ENCODE measurements at places on chromosomes 7 and 10.

GRCh38 chr7:105636982-105637381 lies 55.7 kb upstream of the EFCAB10 start:
- H3K4me3 ChIP-seq: no peak overlapping the region
- no peak for DNase-seq
- H3K36me3 ChIP-seq: peaks cover 72% of the 10 kb centered on the region

- H3K27ac ChIP-seq: no peak overlapping the region
- no peak overlapping the region for H3K4me3 ChIP-seq
- peaks cover 62% of the 10 kb centered on the region for H3K36me3 ChIP-seq
- no peaks in the 10 kb centered on the region for H3K4me1 ChIP-seq
- H3K27me3 ChIP-seq: peaks cover 7% of the 10 kb centered on the region
Observed at GRCh38 chr7:74051629-74052410, 23.8 kb downstream of the ELN start.

- no peak overlapping the region for H3K27ac ChIP-seq
- no peak for DNase-seq
- H3K36me3 ChIP-seq: no peaks in the 10 kb centered on the region
- peaks cover 18% of the 10 kb centered on the region for H3K27me3 ChIP-seq
- H3K4me3 ChIP-seq: no peak overlapping the region
Observed at GRCh38 chr10:45239642-45240041, 75.8 kb downstream of the OR13A1 start.

- no peaks in the 10 kb centered on the region for H3K36me3 ChIP-seq
- peak overlapping the region; percentile 70 for H3K4me3 ChIP-seq
- H3K27ac ChIP-seq: no peak overlapping the region
- peaks cover 37% of the 10 kb centered on the region for H3K27me3 ChIP-seq
- peaks cover 10% of the 10 kb centered on the region for H3K4me1 ChIP-seq
Observed at GRCh38 chr7:95395755-95396135, 430 bp downstream of the PON3 start.

- H3K4me3 ChIP-seq: no peak overlapping the region
Observed at GRCh38 chr10:70424320-70424719, 17.2 kb downstream of the NODAL start.

GRCh38 chr7:82506702-82507101 lies 63.1 kb upstream of the CACNA2D1 start:
- peaks cover 11% of the 10 kb centered on the region for H3K27me3 ChIP-seq
- H3K27ac ChIP-seq: no peak overlapping the region
- no peaks in the 10 kb centered on the region for H3K4me1 ChIP-seq
- no peak for DNase-seq

DNA sequence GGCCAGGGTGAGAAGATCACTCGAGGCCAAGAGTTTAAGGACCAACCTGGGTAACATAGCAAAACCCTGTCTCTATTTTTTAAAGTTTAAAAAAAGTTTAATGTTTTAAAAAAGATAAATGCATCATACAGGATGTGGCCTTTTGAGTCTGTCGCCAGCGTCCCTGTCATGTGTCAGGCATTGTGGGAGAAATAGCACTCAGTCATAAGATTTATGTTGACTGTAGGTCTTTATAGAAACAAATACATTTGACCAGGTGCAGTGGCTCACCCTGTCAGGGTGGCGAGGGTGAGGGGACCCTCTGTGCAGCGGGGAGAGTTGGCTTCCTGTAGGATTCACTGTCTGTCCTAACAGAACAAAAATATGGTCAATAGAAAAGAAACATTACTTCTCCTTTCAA lies 63.5 kb upstream of the SH2B2 start:
- DNase-seq: no peak
- no peak overlapping the region for H3K27ac ChIP-seq
- H3K4me3 ChIP-seq: no peak overlapping the region

DNA sequence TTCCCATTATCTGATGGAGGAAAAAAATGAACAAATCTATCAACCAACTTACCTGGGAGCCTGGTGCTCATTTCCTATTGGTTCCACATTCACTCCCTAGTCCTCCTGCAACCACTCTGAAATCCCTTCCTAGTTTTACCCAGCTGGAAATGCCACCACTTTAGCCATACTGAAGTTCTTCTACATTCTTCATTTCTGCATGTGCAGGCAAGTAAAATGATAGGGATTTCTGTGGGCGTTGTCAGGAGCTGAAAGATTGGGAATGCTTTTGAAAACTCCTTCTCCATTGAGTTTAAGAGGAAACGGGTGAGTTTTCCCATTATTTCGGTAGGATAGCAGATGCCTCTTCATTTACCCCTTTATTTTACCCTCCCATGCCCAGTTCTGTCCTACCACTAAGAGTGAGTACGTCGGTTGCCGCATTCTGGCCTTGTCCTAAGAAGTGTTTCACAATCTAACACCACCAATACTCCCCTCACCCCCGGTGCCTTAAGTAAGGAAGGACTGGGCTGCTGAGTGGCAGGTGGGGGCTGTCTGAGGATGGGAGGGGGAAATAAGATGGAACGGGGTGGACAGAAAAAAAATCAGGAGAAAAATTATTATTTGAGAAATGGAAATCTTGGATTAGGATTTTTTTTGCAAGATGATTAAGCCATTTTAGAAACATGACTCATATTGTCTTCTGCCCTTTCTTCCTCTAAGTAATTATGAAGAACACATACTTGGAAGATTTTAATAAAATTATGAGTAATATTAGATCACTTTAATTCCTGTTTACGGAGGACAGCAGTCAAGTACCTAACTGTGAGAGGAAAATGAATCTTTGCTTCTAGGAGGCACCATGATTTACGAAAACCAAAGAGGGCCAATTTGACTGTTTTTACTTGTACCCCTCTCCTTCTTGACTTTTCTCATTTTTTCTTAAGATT lies 13.2 kb upstream of the TAS2R60 start:
- no peaks in the 10 kb centered on the region for H3K36me3 ChIP-seq
- DNase-seq: no peak

DNA sequence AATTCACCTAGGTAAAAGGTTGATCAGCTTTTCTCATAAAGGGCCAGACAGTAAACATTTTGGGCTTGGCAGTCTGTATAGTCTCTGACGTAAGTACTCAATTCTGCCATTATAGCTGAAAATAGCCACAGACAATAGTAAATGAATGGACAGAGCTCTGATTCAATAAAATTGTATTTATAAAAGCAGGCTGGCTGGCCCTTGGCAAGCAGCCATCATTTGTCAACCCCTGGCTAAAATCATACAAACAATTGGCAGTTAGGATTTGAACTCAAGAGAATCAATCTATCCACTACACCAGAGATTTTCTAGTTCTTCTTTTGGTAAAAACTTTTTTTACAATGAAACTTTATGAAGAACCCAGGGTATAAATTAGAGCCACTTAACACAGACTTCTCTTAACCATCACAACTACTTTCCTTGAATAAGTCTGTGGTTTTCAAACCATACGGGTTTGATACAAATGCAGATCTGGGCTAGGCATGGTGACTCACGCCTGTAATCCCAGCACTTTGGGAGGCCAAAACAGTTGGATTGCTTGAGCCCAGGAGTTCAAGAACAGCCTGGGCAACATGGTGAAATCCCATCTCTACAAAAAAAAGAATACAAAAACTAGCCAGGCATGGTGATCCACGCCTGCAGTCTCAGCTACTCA lies 124.5 kb downstream of the SLC16A9 start:
- H3K36me3 ChIP-seq: no peaks in the 10 kb centered on the region
- H3K27me3 ChIP-seq: peaks cover 4% of the 10 kb centered on the region
- no peak overlapping the region for H3K27ac ChIP-seq
- H3K4me1 ChIP-seq: peaks cover under 1% of the 10 kb centered on the region
- no peak for DNase-seq

GRCh38 chr10:70575486-70575873 lies 27.1 kb downstream of the PRF1 start:
- H3K4me1 ChIP-seq: peaks cover 28% of the 10 kb centered on the region
- peak overlapping the region; percentile 34 for H3K27ac ChIP-seq
- no peak for DNase-seq
- no peak overlapping the region for H3K4me3 ChIP-seq
- no peaks in the 10 kb centered on the region for H3K27me3 ChIP-seq

DNA sequence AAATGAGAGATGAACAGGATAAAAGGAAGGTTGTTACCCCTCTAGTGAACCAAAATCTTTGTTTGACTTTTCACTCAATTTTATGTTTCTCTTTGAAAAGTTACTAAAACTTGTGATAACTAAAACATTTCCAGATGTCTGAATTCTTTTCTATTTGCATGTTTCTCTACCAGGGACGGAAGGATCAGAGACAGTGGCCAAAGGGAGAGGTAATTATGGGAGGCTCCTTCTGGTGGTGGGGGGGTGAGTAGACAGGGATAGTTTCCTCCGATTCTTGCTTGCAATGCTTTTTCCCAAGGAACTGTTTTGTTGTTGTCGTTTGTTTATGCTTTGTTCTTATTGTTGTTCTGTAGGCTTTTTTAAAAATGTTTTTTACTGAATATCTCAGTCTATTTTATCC lies 374.8 kb downstream of the INHBA start:
- DNase-seq: no peak
- no peaks in the 10 kb centered on the region for H3K4me1 ChIP-seq
- H3K27ac ChIP-seq: no peak overlapping the region
- no peaks in the 10 kb centered on the region for H3K36me3 ChIP-seq
- H3K27me3 ChIP-seq: no peaks in the 10 kb centered on the region

DNA sequence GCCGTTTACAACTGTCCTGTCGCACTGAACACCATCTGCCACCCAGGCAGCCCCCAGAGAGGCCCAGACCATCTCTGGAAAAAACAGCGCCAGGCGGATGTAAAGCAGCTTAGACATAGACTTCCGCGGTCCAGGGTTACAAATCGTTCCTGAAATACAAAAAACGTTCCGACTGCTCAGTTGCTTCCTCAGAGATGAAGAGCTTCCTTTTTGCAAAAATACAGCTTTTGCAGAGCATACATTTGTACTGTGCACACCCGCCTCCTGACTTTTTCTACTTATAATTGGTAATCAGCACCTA lies 11.4 kb downstream of the DAGLB start:
- H3K4me1 ChIP-seq: peaks cover 45% of the 10 kb centered on the region
- H3K27ac ChIP-seq: peak overlapping the region; percentile 68
- no peaks in the 10 kb centered on the region for H3K27me3 ChIP-seq
- H3K36me3 ChIP-seq: peaks cover 25% of the 10 kb centered on the region
- H3K4me3 ChIP-seq: no peak overlapping the region

DNA sequence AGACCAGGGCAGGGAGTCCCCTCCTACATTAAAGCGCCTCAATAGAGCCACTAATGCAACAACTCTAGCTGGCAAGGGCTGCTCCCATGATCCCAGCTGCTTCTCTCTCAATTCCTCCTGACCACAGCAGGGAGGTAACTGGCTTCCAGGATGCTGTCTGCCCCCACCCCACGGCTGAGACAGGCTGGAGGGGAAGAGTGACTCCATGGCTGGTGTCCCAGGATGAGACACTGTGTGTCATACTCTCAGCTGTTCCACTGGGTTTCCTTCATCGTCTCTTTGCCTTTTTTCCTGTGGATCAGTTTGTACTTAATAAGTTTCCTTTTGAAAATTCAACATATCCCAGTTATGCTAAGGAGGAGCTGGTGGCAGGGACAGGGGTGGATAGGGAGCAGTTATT lies 27.7 kb upstream of the MYH16 start:
- H3K4me3 ChIP-seq: no peak overlapping the region
- H3K4me1 ChIP-seq: no peaks in the 10 kb centered on the region
- H3K27me3 ChIP-seq: peaks cover 35% of the 10 kb centered on the region
- DNase-seq: no peak

GRCh38 chr10:60314069-60314940 lies 75.4 kb downstream of the ANK3 start:
- H3K27ac ChIP-seq: no peak overlapping the region
- H3K4me3 ChIP-seq: no peak overlapping the region
- H3K36me3 ChIP-seq: no peaks in the 10 kb centered on the region

GRCh38 chr10:18767981-18768380 lies 108.8 kb downstream of the ARL5B start:
- H3K27ac ChIP-seq: no peak overlapping the region
- no peaks in the 10 kb centered on the region for H3K36me3 ChIP-seq
- no peaks in the 10 kb centered on the region for H3K4me1 ChIP-seq
- H3K4me3 ChIP-seq: no peak overlapping the region

GRCh38 chr10:110918643-110919348 lies at the start of gene BBIP1:
BBIP1 (minus strand) TSS chr10:110919180; CDS start chr10:110918157, 1,023 bp downstream.
- H3K4me1 ChIP-seq: peaks cover 61% of the 10 kb centered on the region
- H3K27ac ChIP-seq: peak within 1 kb of the TSS; percentile 99
- peak within 1 kb of the TSS; percentile 82 for H3K4me3 ChIP-seq
- no peaks in the 10 kb centered on the region for H3K27me3 ChIP-seq
- no peak for DNase-seq

DNA sequence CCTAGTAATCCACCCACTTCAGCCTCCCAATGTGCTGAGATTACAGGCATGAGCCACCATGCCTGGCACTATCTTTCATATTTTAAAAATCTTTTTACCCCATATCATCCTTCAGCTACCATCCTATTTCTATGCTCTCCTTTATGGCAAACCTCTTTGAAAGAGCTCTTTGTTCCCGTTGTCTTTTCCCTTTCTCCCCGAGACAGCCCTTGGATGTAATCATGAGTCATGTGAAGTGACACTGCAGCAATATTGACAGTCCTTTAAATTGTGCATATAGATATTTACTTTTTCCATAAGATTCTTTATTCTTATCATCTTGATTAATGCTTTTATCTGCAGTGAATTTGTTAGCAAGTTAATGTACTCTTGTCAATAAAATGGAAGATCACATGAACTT lies 286.6 kb downstream of the ANKRD7 start:
- no peaks in the 10 kb centered on the region for H3K27me3 ChIP-seq
- H3K4me1 ChIP-seq: no peaks in the 10 kb centered on the region
- no peak overlapping the region for H3K4me3 ChIP-seq
- H3K36me3 ChIP-seq: no peaks in the 10 kb centered on the region
- no peak for DNase-seq

- H3K27me3 ChIP-seq: no peaks in the 10 kb centered on the region
- no peaks in the 10 kb centered on the region for H3K36me3 ChIP-seq
- DNase-seq: no peak
- H3K4me3 ChIP-seq: no peak overlapping the region
- no peaks in the 10 kb centered on the region for H3K4me1 ChIP-seq
Observed at GRCh38 chr10:9508606-9509005, 1454.1 kb downstream of the GATA3 start.

DNA sequence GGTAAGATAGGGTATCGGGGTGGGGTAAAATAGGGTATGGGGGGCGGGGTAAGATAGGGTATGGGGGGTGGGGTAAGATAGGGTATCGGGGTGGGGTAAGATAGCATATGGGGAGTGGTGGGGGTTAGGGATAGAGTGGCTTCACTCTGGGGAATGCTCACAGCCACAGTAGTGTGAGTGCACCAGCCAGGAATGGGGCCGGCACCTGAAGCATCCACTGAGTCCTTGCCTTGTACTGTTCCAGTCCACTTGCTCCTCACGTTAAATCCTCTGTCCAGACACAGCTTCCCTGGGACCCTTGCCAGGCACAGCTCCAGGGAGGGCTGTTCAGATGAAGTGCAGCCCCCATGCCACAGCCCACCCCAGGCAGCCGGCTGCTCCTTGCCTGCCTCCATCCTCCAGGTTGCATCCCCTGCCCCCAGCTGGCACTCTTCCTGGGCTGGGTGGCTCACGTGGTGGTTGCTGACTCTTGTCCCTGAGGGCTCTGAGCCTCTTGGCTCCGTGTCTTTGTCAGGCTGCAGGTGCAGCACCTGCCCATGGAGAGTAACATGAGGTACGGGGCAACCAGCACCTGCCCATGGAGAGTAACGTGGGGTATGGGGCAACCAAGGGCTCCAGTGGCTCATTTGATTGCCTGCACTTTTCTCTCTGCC lies 268.4 kb downstream of the TCERG1L start:
- peaks cover 42% of the 10 kb centered on the region for H3K27me3 ChIP-seq
- H3K4me1 ChIP-seq: no peaks in the 10 kb centered on the region
- H3K4me3 ChIP-seq: no peak overlapping the region
- no peak overlapping the region for H3K27ac ChIP-seq
- DNase-seq: no peak
